Suprapubic skin (tissue), 4 donors: ENCODE measurements at places on chromosomes 1 and 21. TPM values are rescaled to one million over a fixed set of nuclear protein-coding genes. Genes with fewer than 3 reads are reported as not detected.
A peak's percentile ranks its signal among the peaks of the same experiment; 100 is the strongest.

Gene LCE1B
- 197 TPM for total RNA-seq

Gene INAVA
- total RNA-seq = 119 TPM

Gene ETV3L
- total RNA-seq = not detected

Gene OVAAL
- not detected for total RNA-seq

Gene TMPRSS15
- total RNA-seq = not detected

Gene OR2T2
- total RNA-seq = not detected

Gene ZFYVE9
- 36.9 TPM for total RNA-seq

Gene VANGL2
- 33.9 TPM for total RNA-seq

Gene PTCH2
- total RNA-seq = 1.2 TPM

Gene CSMD2
- 0.08 TPM for total RNA-seq

Gene RNU1-2
- total RNA-seq = under 0.01 TPM

Gene CYP4B1
- total RNA-seq = 61.8 TPM

GRCh38 chr1:207454046-207454964, at the start of gene CR2:
Gene CR2, plus strand, starts transcription at chr1:207454328. Its CDS starts 91 bp downstream, at chr1:207454419.
- no peak for DNase-seq

DNA sequence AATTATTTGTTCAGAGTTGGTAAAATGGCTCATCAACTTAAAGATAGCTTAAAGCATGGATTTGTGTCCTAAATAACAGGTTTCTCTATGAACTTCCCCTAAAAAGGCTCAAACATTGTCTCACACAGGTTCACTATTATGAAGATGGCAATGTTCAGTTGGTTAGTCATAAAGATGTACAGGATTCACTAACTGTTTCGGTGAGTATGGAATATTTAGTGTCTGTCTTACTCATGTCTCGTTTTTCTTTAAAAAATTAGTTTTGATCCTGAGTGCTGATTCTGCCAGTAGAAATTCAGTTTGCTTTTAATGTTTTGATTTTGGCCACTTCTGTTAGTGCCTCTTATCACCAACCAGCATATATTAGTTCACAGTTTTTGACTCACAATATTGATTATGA, 7.5 kb upstream of the MOV10 start:
- DNase-seq = no peak

DNA sequence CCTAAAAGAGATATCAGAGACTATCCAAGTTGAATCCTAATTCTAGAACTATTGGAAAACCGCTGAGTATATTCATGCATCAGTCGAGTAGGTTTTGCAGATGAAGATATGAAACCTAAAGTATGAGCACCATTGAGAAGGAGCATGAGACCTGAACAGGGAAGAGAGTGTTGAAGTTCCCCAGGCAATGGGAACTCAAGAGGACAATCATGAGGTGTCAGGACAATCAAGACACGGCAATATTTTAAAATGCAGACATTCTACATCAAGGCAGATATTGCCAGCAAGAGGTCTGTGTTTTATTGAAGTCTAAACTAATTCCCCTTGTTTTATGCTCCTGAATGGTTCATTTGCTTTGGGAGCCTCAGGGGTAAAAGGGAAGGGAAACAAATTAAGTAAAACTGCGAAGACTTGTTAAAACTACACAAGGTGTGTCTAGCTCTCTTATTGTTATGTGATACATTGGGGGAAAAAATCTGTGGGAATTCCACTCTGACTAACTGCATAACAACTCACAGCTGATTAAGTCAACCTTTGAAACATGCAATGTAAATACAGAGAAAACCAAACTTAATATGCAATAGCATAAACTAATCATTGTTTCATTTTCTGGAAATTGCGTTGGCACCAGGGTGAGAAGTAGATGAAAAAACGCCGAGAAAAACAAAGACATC, 347.9 kb upstream of the ADGRL2 start:
- DNase-seq = no peak

DNA sequence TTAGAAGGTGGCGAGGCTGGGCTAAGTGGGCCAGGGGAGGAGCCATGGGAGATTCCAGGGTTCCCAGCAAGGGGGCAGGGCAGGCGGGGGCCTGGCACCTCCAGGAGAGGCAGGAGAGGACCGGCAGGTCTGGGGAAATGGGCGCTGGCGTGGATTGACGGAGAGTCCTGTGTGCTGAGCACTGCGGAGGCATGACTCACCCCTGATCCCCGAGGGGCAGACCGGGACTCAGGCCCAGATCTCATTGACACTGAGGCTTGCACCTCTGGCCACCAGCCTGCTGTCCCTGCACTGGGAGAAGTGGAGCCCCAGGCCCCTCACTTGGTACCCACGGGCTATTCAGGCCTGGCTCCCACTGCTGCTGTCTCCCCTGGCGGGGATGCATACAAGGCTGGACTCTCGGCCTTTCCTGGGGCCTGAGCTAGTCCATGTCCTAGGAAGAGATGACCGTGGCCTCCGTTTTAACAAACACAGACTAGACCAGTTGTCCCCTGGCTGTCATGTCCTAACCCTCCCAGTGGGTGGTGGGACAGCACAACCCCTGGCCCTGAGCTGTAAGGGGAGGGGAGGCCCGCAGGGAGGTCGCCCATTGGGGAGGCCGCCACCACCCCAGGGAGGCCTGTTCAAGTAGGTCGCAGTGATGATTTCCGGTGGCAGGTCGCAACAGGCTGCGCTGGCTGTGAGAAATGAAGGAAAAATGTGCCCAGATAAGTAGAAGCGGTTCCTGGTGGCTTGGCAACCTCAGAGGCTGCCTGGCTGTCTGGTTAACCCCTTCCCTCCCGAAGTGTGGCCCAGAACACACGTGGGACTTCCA, 39.7 kb downstream of the RIPK4 start:
- DNase-seq = no peak

DNA sequence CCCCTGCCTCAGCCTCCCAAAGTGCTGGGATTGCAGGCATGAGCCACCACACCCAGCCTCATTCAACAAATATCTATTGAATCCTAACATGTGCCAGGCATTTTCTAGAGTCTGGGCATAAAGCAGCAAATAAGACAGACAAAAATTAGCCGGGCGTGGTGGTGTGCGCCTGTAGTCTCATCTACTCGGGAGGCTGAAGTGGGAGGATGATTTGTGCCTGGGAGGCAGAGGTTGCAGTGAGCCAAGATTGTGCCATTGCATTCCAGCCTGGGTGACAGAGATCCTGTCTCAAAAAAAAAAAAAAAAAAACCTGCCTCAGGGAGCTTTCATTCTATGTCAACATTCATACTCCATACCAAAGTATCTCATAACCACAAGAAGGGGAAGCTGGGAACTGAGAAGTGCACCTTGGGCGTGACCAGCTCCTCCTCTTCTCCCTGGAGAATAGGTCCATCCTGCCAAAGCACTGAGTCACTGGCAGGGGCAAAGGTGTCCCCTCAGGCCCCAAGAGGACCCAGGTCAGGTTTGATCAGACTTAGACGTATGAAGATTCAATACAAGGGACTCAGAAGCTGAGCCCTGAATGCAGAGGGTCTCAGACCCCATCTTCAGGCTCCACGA, 36.8 kb upstream of the PPP1R15B start:
- DNase-seq = no peak

DNA sequence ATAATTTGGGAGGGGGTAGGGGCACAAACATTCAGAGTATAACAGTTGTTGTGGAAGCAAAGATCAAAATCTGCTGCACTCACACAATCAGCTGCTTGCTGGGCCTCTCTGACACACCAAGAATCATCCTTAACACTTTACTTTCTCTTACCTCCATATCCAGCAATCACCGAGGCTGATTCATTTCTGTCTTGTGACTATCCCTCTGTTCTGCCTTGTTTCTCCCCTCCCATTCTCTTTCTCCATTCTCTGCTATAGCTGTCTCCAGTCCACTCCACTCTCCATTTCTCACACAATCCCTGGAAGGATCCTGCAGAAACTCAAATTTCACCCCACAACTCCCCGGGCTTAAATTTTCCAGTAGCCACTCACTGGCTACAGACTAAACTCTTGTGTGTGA, 91.8 kb upstream of the NGF start:
- DNase-seq = no peak

DNA sequence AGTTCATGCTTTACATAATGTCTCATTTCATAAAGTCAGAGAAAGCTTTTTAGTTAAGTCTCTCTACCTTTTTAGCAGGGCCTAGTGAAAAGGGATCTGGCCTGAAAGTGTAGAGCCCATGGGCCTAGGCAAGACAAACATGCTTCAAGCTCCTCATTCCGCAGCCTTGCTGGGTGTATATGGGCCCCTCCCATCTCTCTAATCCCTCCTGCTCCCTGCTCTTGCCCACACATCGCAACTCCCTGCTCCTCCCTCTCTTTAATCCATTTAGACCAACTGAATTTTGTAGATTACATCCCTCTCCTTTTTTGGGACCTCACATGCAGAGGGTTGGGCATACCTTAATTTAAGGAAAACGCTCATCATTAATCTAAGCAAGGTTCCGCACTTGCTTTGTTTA, 42.3 kb upstream of the CCDC190 start:
- no peak for DNase-seq

- DNase-seq = no peak
Measured at GRCh38 chr1:81142099-81142826, 658.5 kb upstream of the ADGRL2 start.

DNA sequence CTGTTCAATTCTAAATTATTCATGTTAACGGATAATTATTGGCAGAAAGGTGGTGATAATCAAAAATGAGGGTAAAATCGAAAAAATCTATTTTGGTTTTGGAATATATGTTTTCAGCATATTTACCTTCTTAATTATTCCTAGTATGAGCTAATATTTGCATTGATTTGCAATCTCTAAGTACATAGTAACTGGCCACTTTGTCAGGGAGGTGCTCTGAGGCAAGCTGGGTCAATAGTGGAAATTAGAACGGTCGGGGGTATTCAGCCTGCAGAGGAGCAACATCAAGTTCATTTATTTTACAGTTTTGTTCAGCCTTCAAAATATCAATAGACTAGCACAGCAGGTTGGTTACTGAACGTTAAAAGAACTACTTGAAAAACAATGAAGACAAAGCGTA, 1.8 kb downstream of the OTUD7B start:
- no peak for DNase-seq

DNA sequence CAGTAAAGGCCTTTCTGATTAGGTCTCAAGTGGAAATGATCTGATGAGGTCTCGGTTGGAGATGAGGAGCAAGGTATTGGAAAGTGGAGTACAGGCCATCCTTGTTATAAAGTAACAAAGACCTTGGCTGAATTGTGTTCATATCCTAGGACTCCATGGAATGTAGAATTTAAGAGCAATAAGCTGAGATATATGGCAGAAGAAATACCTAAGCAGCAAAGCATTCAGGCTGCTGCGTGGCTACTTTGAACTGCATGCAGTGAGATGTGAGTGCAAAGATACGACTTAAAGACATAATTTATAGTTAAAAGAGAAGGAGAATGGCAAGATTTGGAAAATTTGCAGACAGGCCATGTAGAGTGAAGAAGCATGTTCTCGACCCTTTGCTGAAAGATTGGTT, 11.2 kb upstream of the XPR1 start:
- no peak for DNase-seq

- DNase-seq = peak; percentile 58
Measured at GRCh38 chr21:42474043-42474831, 21.8 kb downstream of the RSPH1 start.

DNA sequence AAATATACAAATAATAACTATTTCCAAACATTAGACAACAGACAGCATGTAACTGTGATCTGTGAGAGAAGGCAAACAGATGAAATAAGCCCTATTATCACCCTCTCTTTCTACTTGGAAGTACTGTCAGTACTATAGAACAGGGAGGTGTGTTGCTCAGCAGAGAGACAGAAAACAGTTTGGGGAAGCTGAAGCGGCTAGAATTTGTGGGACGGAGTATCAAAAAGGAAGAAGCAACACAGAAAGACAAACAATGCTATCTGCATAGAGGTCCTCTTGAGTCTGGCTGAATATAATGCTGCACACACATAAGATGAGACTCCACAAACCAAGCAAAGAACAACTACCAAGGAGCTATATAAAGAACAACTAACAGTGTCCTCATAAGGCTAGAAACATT, 59.4 kb downstream of the ZZZ3 start:
- no peak for DNase-seq

DNA sequence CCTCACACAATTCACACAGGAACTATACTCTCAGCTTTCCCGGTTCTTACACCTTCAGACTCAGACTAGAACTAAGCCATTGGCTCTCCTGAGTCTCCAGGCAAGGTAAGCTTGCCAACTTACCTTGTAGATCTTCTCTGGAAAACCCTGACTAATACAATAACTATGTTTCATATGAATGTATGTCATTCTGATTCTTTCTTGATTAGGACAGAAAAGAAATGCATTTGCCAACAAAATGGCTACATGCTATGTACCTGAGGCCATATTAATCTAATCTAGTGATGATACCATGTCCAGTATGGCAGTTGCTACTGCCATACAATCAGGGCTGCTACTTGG, 9.8 kb upstream of the ZSWIM5 start:
- no peak for DNase-seq

- no peak for DNase-seq
Measured at GRCh38 chr1:190124068-190124467, 353.6 kb downstream of the BRINP3 start.

- DNase-seq = peak; percentile 50
Measured at GRCh38 chr1:153358691-153358975, 979 bp downstream of the S100A9 start.
